ENCODE measurements at places on chromosomes 3 and 15. TPM values are rescaled to one million over a fixed set of nuclear protein-coding genes. Genes with fewer than 3 reads are reported as not detected.

DNA sequence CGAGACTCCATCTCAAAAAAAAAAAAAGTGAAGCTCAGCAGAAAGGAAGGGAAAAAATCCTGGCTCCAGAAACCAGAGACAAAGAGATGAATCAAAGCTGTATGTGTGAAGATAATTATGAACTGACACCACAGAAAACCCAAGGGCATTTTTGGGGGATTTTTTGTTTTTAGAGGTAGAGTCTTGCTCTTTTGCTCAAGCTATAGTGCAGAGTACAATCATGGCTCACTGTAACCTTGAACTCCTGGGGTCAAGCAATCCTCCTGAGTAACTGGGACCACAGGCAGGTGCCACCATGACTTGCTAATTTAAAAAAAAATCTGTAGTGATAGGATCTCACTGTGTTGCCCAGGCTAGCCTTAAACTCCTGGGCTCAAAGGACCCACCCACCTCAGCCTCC is 22.8 kb downstream of the HCLS1 start:
- H3K4me3 ChIP-seq = no peak overlapping the region
- peaks cover 87% of the 10 kb centered on the region for H3K36me3 ChIP-seq
- DNase-seq = no peak
- H3K27ac ChIP-seq = no peak overlapping the region
- H3K27me3 ChIP-seq = no peaks in the 10 kb centered on the region
- no peaks in the 10 kb centered on the region for H3K4me1 ChIP-seq

DNA sequence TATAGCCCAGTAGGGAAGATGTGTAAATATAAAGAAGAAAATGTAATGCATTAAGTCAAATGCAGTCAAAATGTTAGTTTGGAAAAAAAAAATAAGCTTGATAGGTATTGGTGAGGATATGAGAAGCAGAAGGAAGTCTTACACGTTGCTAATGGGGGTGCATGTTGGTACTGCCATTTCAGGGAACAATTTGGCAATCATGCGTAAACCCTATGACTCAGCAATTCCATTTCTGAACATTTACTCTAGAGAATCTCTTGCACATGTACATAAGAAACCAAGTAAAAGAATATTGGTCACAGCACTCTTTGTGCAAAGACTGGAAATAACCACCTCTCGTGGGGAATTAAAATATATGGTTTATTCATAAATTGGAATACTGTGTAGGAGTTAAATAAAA is 35.5 kb upstream of the TIMP4 start:
- H3K4me1 ChIP-seq = no peaks in the 10 kb centered on the region
- no peak overlapping the region for H3K27ac ChIP-seq
- no peaks in the 10 kb centered on the region for H3K36me3 ChIP-seq

DNA sequence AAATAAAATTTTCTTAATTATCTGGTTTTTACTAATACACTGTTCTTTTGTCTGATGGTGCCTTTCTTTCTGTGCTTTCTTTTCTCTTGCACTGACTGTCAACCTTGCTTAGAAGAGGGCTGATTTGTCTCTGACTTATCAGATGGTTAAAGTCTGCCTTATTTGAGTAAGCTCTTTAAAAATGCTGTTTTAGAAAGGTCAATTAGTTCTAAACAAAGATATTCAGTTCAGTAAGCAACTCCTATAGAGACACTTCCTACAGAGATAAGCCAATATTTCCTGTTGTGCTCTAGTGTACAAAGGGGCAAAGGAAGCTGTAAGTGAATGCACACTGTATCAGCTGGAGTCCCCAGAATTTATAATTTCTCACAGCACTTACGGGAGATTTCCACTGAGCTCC is 153.4 kb upstream of the TSPAN3 start:
- H3K27ac ChIP-seq = no peak overlapping the region
- H3K27me3 ChIP-seq = no peaks in the 10 kb centered on the region
- DNase-seq = no peak
- no peak overlapping the region for H3K4me3 ChIP-seq

DNA sequence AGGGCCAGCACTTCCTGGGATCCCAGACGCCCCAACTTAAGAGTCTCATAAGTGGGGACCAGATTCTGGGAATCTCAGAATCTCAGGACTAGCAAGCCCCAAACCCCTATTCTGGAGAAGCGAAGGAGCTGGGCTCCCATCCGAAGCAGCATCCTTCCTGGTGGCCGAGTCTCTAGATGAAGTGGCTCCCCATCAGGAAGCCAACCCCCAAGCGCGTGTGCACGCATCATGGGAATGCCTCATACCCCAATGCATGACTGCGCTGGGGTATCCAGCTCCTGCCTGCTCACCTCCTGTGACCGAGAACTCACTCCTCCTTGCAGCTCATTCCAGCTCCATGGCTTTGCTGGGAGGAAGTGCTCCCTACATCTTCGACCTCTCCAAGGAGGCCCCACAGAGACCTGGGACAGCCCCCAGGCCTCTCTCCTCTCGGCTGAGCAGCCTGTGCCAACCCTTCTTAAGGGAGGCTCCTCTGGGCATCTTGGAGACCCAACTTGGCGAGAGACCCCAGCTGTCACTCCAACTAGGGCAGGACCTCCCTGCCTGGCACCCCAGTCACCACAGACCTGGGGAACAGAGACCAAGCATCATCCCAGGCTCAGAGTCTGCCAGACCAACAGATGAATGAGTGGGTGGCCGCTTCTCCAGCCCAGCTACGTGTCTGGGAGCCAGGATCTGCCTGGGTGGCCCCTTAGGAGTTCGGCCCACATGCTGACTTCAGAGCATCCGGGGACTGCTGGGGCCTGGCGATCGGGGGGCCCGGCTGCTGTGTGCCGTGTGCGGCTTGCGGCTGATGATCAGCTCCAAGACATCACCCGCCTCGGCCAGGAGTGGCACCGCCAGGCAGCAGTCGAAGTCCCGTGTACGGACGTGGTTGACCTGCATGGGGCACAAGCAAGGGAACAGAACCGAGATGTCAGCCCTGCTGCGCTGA is 46.9 kb downstream of the GRIP2 start:
- peaks cover 5% of the 10 kb centered on the region for H3K36me3 ChIP-seq
- no peak overlapping the region for H3K27ac ChIP-seq
- no peaks in the 10 kb centered on the region for H3K27me3 ChIP-seq
- H3K4me3 ChIP-seq = no peak overlapping the region

DNA sequence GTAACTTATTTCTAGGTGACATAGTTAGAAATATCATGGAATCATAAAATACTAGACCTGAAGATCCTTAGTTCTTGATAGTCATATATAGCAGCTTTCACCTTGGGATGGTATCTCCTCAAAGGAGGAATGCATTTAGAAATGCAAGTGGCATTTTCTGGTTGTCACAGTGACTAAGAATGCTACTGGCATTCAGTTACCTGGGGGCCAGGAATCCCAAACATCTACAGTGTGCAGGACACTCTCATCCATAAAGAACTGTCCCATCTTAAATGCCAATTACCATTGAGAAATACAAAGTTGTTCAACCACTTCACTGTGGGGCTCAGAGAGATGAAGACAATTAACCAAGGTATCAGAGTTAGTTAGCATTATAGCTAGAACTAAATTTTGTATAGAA is 36.7 kb downstream of the MYH15 start:
- DNase-seq = no peak
- H3K36me3 ChIP-seq = no peaks in the 10 kb centered on the region
- peaks cover 4% of the 10 kb centered on the region for H3K4me1 ChIP-seq
- no peak overlapping the region for H3K4me3 ChIP-seq

DNA sequence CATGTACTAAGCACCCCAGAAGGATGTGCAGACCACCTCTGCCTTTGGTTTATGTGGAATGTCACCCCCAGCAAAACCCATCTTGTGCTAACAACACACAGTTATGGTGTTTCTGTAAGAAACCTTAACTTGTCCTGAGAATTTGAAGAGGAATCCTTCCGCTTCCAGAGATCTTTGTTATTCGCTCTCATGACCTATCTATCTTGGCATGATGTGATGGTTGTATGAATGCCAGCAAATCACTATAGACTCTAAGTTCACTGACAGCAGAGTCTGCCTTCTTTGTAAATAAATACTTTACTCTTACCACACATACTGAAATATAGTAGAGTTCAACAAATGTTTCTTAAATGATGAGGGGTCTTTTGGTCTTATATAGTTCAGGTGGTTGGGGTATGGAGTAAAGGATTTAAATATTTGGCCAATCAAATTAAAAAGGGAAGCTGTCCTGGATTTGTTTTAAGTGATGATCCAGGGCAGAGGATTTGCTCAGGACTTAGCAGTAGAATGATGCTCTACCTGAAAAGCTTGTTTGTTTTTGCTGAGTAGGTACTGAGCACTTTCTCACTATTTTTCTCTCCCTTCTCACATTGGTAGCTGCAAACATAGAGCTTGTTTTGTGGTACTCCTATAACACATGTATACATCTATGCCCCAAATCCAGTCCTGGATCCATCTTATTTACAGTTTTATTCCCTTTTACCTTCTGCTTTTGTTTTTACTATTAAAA is 27.9 kb upstream of the RTP1 start:
- no peaks in the 10 kb centered on the region for H3K27me3 ChIP-seq
- H3K4me3 ChIP-seq = no peak overlapping the region
- H3K4me1 ChIP-seq = no peaks in the 10 kb centered on the region
- no peak overlapping the region for H3K27ac ChIP-seq

DNA sequence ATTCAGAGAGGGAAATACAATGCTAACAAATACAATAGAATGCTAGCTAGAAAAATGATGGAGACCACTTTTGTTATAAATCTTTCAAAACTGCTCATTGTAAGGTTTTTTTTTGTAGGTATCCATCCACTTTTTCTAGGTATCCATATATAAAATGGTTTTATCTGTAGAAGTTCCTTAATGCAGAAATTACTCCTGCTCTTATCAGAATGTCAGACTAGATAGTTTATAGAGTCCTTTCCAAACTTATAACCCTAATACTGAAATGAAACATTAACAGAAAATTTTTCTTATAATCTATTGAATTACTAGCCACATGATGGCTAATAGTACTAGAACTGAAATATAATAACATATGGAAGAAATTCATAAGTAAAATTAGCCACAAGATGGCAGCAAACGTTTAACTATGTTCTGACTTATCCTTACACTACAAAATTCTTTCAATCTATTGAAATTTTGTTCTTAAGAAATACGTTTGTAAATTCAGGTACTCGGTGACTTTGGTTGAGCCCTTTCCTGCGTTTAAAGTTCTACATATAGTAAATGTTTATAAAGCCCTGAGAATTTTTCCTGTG is 58.5 kb downstream of the ECT2 start:
- H3K27me3 ChIP-seq = no peaks in the 10 kb centered on the region
- DNase-seq = peak; percentile 36
- no peak overlapping the region for H3K27ac ChIP-seq
- no peaks in the 10 kb centered on the region for H3K4me1 ChIP-seq
- H3K36me3 ChIP-seq = no peaks in the 10 kb centered on the region
- no peak overlapping the region for H3K4me3 ChIP-seq

DNA sequence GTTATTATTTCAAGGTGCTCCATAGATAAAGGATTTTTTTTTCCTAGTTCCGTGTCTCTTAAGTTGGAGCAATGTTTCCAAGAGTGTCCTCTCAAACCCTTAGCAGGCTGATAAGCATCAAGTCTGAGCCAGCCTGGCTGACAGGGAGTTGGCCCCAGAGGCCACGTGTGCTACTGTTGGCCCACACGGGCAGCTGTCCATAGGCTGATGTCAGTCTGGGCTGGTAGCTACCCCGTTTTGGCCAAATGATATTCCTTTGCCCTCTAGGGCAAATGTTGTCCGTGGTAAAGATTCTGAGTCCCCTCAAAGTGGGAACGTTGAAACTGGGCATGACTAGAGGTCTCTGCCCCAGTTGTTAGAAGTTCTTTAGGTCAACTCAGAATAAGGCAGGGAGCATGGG is 99.4 kb downstream of the FLNB start:
- H3K4me3 ChIP-seq = no peak overlapping the region
- no peak overlapping the region for H3K27ac ChIP-seq
- H3K27me3 ChIP-seq = no peaks in the 10 kb centered on the region
- no peak for DNase-seq
- H3K4me1 ChIP-seq = peaks cover 14% of the 10 kb centered on the region

DNA sequence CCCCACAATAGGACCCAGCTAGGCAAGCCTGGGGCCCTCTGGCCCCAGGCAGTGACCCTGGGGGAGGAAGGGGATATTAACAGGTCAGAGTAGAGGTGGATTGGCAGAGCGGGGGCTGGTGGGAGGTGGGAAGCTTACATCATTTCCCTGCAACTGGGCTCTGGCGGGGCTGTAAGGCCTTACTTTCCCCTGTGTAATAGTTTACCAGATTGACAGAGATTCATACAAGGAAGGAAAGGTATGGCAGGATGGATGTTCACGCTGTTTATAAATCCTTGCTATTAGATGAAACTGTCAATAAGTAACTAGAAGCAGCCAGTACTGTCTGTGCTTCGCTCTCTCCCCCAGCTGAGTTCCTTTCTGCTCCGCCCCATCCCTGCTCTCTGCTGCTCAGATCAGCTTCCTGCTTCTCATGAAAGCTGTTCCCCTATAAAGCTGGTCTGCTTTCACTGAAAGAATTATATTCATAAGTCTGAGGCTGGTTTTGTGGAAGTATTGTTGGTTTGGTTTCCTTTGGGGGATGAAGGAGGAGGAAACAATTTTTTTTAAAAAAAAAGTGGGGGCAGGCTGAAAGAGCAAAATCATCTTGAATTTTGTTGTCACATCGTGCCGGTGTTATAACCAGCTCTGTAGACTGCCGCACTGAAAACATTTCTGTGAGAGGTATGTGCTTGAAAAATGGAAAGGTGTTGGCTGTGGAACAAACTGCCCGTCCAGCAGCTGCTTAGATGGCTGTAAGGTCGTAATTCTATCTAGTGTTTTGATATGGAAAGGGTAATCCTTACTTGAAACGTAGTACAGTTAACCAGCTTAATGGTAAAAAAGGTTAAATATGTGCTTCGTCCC is 76.4 kb downstream of the BBX start:
- H3K27ac ChIP-seq = peak overlapping the region; percentile 67
- H3K36me3 ChIP-seq = no peaks in the 10 kb centered on the region
- H3K27me3 ChIP-seq = no peaks in the 10 kb centered on the region
- peak overlapping the region; percentile 46 for H3K4me3 ChIP-seq
- peaks cover 23% of the 10 kb centered on the region for H3K4me1 ChIP-seq

DNA sequence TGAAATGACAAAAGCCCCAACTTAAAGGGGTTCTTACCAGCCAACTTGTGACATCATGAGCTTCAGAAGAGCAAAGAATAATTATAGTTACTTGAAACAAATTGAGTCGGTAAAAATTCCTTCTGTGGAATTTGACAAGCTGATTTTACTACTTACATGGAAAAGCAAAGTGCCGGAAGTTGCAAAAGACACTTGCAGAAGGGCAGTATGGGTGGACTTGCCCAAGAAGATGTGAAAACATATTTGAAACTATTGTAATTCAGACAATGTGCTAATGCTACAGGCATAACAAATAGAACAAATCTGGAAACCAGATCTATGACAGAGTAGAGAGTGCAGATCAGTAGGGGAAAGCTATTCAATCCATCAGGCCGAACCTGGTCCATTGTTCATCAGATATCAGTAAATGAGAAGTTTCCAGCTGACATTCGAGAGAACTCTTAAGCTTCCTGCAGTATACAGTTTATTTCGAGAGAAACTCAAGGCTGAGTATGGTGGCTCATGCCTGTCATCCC is 2.5 kb upstream of the KIF7 start:
- H3K27me3 ChIP-seq = peaks cover 12% of the 10 kb centered on the region
- H3K4me1 ChIP-seq = peaks cover 10% of the 10 kb centered on the region
- H3K36me3 ChIP-seq = no peaks in the 10 kb centered on the region

GRCh38 chr15:50049871-50050270 is 69.2 kb downstream of the ATP8B4 start:
- H3K36me3 ChIP-seq = no peaks in the 10 kb centered on the region
- H3K4me3 ChIP-seq = no peak overlapping the region
- no peaks in the 10 kb centered on the region for H3K4me1 ChIP-seq
- no peaks in the 10 kb centered on the region for H3K27me3 ChIP-seq

CYP11A1 gene
- not detected for total RNA-seq

FEZF2 gene
- not detected for total RNA-seq

HDGFL3 gene
- 2.5 TPM for total RNA-seq

FBXL2 gene
- total RNA-seq = not detected

APOD gene
- 0.41 TPM for total RNA-seq

ITIH1 gene
- total RNA-seq = 0.53 TPM

AADACL2 gene
- not detected for total RNA-seq
